Karpas-422 (cell line): ENCODE measurements at places on chromosomes 1 and 21. TPM values are rescaled to one million over a fixed set of nuclear protein-coding genes. Genes with fewer than 3 reads are reported as not detected.

The TRIM46 gene
- total RNA-seq: 5.1 and 19.2 TPM in 2 replicates

The PODN gene
- not detected in 2 replicates for total RNA-seq

The SPAG17 gene
- not detected in 2 replicates for total RNA-seq

The UTS2 gene
- not detected in 2 replicates for total RNA-seq

The FAM177B gene
- not detected in 2 replicates for total RNA-seq

The LRRC52 gene
- total RNA-seq: not detected in 2 replicates

The EFNA1 gene
- total RNA-seq: not detected in 2 replicates

The ERICH3 gene
- total RNA-seq: 0.04 TPM in 1 of 2 replicates, not detected in the other

The GCSAML gene
- total RNA-seq: not detected in 2 replicates

The PADI2 gene
- not detected in 2 replicates for total RNA-seq

The KRTAP19-3 gene
- not detected in 2 replicates for total RNA-seq

The TTC13 gene
- total RNA-seq: 11.2 and 14.0 TPM in 2 replicates

The NR5A2 gene
- total RNA-seq: not detected in 2 replicates

- DNase-seq: no peak
- H3K27ac ChIP-seq: no peak overlapping the region
- no peak overlapping the region for H3K4me3 ChIP-seq
Measured at GRCh38 chr1:43912607-43913006, 21.0 kb upstream of the ARTN start.

DNA sequence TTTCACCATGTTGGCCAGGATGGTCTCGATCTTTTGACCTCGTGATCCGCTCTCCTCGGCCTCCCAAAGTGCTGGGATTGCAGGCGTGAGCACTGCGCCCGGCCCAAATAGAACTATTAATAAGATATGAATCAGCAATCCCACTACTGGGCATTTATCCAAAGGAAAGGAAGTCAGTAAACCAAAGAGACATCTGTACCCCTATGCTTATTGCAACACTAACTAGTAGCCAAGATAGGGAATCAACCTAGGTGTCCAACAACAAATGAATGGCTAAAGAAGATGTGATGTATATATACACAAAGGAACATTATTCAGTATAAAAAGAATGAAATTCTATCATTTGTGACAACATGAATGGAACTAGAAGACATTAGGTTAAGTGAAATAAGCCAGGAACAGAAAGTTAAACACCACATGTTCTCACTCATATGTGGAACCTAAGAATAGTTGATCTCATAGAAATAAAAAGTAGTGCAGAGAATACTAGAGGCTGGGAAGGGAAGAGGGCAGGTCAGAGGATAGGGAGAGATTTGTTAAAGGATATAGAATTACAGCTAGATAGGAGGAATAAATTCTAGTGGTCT is 48.8 kb downstream of the XPR1 start:
- H3K27me3 ChIP-seq: no peaks in the 10 kb centered on the region
- no peaks in the 10 kb centered on the region for H3K4me1 ChIP-seq
- H3K27ac ChIP-seq: no peak overlapping the region
- DNase-seq: no peak
- H3K36me3 ChIP-seq: 0 out of 2 replicates have a peak, but pooled peaks cover 2% of the 10 kb centered on the region

- peak; percentile 75 for DNase-seq
- H3K27me3 ChIP-seq: no peaks in the 10 kb centered on the region
- no peaks in the 10 kb centered on the region for H3K36me3 ChIP-seq
- peaks cover 21% of the 10 kb centered on the region for H3K4me1 ChIP-seq
- no peak overlapping the region for H3K4me3 ChIP-seq
Measured at GRCh38 chr1:83857103-83857502, 141.8 kb downstream of the TTLL7 start.

GRCh38 chr1:162113419-162113818 is 43.9 kb downstream of the NOS1AP start:
- H3K27me3 ChIP-seq: 0 out of 2 replicates have a peak, but pooled peaks cover 2% of the 10 kb centered on the region
- no peak for DNase-seq
- H3K27ac ChIP-seq: no peak overlapping the region
- no peaks in the 10 kb centered on the region for H3K4me1 ChIP-seq
- H3K36me3 ChIP-seq: no peaks in the 10 kb centered on the region

GRCh38 chr1:66739401-66740157 is 12.7 kb upstream of the DYNLT5 start:
- H3K4me1 ChIP-seq: peaks cover 5% of the 10 kb centered on the region; the same call in 1 of the 2 replicates
- no peaks in the 10 kb centered on the region for H3K36me3 ChIP-seq
- DNase-seq: no peak
- H3K27ac ChIP-seq: no peak overlapping the region

GRCh38 chr1:60129911-60130310 is 56.3 kb upstream of the C1orf87 start:
- no peak for DNase-seq
- H3K27me3 ChIP-seq: no peaks in the 10 kb centered on the region
- H3K36me3 ChIP-seq: no peaks in the 10 kb centered on the region

DNA sequence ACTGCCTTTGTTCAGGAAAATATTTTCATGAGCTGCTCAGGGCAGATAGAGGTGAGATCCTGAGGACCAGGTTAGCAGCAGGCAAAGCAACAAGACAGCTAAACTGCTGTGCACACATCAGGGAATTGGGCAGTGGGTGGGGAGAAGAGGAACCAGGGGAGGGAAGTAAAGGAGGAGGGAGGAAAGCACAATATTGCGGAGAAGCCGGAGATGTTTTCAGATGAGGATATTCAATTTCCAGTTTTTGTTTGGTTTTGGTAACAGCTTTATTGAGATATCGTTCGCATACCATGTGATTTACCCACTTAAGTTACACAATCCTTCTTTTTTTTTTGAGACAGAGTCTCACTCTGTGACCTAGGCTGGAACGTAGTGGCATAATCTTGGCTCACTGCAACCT is 34.5 kb downstream of the EPHA10 start:
- DNase-seq: no peak
- H3K4me3 ChIP-seq: no peak overlapping the region
- no peaks in the 10 kb centered on the region for H3K36me3 ChIP-seq

DNA sequence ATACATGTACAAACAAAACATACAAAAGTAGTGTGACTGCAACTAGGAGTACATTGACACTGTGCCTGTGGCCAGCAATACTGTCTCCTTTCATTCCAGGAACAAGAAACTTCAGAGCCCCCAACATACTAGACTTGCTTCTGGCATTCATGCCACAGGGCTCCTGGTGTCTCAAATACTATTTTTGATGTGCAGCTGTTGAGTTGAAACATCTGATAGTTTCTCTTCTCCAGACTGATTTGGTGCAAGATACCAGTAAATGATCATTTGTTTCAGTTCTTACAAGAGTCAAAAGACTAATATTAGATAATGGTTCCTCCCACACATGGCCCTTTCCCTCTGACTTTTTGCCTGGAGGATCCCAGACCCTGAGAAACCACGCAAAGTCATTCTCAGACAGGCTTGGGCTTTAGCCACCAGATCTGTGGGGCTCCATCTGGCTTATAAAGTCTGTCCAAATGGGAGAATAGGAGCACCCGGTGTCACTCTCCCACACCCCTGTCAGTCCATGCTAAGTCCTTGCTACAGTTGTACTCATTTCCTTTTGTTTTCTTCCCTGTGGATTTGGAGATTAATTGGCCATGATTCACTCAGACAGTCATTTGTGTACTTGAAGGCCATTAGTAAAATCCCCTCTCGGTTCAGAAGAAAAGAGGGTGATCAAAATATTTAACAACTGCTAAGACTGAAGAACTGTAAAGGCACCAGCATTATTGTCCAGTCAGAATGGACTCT is 163.5 kb upstream of the RUNX1 start:
- no peaks in the 10 kb centered on the region for H3K36me3 ChIP-seq
- H3K4me1 ChIP-seq: peaks cover 19% of the 10 kb centered on the region

GRCh38 chr1:163055531-163055930 is 13.6 kb upstream of the RGS4 start:
- H3K27me3 ChIP-seq: no peaks in the 10 kb centered on the region
- no peak for DNase-seq
- H3K4me3 ChIP-seq: no peak overlapping the region
- H3K36me3 ChIP-seq: no peaks in the 10 kb centered on the region

GRCh38 chr1:59315529-59316463 is 18.9 kb downstream of the FGGY start:
- no peaks in the 10 kb centered on the region for H3K27me3 ChIP-seq
- no peak for DNase-seq
- H3K36me3 ChIP-seq: no peaks in the 10 kb centered on the region

DNA sequence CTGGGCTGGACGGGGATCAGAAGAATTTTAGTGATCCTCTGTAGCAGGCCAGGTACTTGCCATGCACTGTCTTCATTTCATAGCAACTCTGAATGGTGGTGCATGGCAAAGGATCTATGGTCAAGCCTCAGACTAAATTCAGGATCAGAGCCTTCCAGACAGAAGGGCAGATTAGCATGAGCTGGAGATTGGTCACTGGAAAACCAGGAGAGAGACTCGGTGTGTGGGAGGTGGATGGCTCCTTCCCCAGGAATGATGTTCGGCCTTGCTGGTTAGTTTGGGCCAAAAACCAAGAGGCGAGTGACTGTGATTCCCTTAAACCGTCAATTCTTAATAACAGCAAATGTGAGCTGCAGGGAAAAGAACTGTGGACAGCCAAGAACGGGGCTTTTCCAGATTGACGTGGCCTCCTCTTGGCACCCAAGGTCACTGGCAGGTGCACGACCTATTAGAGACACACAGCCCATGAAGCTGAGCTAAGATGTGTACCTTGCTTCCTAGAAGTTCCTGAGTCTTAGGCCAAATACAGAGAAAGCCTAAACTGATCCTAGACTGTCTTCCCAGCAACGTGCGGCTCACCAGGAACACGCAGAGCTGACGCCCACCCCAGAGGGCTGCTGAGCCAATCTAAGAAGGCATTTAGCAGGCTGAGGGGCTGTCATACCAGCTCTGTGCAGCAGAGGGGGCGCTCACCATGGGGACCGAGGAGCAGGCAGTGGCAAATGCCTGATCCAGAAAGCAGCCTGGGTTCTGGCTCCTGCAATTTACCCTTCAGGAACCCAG is 18.5 kb downstream of the ALDH4A1 start:
- H3K27ac ChIP-seq: no peak overlapping the region
- H3K4me3 ChIP-seq: no peak overlapping the region
- no peaks in the 10 kb centered on the region for H3K4me1 ChIP-seq
- DNase-seq: peak; percentile 85
- no peaks in the 10 kb centered on the region for H3K36me3 ChIP-seq
- H3K27me3 ChIP-seq: no peaks in the 10 kb centered on the region
